ENCODE measurements at places on chromosomes 1 and 21. TPM values are rescaled to one million over a fixed set of nuclear protein-coding genes. Genes with fewer than 3 reads are reported as not detected.

Gene CLDN17
- total RNA-seq, result not detected

Gene PDPN
- 155 TPM for total RNA-seq

Gene FAM72B
- total RNA-seq, result 2.3 TPM

Gene ARTN
- 0.13 TPM for total RNA-seq

Gene C1orf226
- 0.32 TPM for total RNA-seq
